ENCODE measurements at places on chromosomes 3 and 15.

GRCh38 chr3:130276203-130276803 is 69.2 kb upstream of the COL6A5 start:
- DNase-seq, result no peak

GRCh38 chr15:26261966-26262365 is 398.8 kb upstream of the ATP10A start:
- DNase-seq, result no peak

GRCh38 chr3:62445275-62445674 is 71.9 kb upstream of the FEZF2 start:
- no peak for DNase-seq

GRCh38 chr3:4320096-4320911 is 17.1 kb downstream of the SETMAR start:
- DNase-seq, result no peak

DNA sequence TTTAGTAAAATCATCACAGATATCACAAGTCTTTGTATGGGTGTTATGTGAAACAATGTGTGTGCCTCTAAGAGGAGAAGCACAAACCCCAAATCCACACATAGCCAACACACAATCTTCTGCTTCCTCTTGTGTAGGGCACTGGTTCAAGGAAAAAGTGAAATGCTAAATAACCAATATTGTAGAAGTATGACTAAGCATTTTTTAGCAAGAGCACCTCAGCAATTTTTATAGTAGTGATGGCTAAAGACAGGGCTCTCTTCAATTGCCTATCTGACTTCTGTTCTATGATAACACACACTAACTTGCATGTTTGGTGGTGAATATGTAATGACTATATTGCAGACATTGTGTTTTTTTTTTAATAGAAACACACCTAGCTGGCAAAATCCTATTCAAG is 997.9 kb upstream of the ALCAM start:
- DNase-seq, result no peak

DNA sequence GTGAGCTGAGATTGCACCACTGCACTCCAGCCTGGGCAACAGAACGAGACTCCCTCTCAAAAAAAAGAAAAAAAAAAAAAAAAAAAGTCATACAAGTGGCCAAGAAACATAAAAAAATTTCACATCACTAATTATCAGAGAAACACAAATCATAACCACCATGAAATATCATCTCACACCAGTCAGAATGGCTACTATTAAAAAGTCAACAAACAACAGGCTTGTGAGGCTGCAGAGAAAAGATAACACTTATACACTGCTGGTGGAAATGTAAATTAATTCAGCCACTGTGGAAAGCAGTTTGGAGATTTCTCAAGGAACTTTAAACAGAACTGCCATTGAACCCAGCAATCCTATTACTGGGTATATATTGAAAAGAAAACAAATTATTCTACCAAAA is 291.1 kb upstream of the MCTP2 start:
- no peak for DNase-seq

DNA sequence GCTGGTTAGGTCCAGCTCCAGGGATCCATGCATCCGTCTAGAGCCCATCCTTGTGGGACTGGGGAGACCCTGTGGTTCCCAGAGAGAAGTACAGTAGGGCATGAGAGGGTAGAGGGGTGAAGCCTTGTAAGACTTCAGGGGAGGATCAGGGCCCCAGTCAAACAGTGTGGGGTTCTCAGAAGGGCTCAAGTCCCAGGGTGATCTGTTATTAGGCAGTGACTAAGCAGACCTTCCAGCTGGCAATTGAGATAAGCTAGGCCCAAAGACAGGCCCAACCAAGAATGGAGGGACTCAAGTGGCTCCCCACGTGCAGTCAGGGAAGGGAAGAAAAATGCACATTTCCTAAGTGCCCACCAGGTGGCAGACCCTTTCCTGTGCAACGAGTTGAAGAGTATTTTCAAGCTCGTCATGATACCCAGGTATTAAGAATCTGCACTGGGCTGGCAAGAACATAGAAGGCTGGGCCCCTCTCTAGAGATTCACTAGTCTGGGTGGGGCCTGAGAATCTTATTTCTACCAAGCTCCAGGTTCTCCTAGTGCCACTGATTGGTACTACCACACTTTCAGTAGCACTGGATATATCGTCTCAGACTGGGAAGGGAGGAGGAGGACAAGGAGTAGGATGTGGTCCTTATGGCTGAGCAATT is 240.8 kb downstream of the NR1D2 start:
- no peak for DNase-seq

DNA sequence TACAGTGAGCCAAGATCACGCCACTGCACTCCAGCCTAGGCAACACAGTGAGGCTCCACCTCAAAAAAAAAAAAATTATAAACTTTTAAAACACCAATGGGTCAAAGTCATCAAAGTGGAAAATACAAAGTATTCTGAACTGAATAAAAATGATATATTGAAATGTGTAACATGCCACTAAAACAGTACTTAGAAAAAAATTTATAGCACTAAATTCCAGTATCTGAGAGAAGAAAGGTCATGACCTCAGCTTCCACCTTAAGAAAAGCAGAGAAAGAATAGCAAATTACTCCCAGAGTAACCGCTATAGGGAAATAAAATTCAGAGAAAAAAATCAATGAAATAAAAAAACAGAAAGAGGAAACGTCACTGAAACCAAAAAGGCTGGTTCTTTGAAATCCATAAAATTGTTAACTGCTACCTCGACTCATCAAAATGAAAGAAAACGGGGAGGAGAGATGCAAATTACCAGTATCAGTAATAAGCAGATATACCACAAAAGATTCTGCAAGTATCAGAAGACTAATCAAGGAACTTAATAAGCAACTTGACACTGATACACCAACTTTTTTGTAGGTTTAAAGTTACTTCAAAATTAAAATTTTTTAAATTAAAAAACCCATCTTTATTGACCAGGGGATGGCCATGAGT is 20.8 kb downstream of the ATP13A3 start:
- DNase-seq, result no peak

- DNase-seq, result no peak
Observed at GRCh38 chr3:172530101-172530561, 6.9 kb upstream of the TNFSF10 start.

DNA sequence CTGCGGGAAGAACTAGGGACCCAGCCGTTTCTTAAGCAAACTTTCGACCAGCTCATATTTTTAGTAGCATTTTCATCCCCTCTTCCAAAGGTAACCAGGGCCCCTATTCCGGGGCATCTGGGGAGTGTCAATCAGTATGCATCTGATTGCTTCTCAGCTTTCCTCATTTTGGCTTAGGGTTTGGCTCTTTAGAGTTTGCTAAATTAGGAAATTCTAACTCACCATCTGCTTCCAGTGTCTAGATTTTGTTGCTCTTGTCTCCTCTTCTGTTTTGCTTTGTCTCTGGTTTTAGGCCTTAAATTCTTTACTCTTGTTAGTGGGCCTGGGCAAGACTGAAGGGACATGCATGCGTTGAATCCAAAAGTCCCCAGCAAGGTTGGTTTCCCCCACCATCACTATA is 9.6 kb upstream of the ABTB1 start:
- no peak for DNase-seq
